ENCODE measurements at places on chromosomes 5 and 9. TPM values are rescaled to one million over a fixed set of nuclear protein-coding genes. Genes with fewer than 3 reads are reported as not detected.

Gene PCSK1
- total RNA-seq, result 0.29 TPM

Gene PCDHB3
- total RNA-seq, result 0.02 TPM

Gene CTXN3
- total RNA-seq, result not detected

Gene IFNA13
- total RNA-seq, result not detected

Gene GPR151
- total RNA-seq, result not detected

Gene GLT6D1
- not detected for total RNA-seq

Gene PCDH12
- not detected for total RNA-seq

Gene MACIR
- total RNA-seq, result 19.3 TPM

Gene PRR16
- 0.05 TPM for total RNA-seq

Gene C6
- total RNA-seq, result not detected

Gene TRPM6
- 1.7 TPM for total RNA-seq
